ENCODE measurements at places on chromosomes 6 and 20.

DNA sequence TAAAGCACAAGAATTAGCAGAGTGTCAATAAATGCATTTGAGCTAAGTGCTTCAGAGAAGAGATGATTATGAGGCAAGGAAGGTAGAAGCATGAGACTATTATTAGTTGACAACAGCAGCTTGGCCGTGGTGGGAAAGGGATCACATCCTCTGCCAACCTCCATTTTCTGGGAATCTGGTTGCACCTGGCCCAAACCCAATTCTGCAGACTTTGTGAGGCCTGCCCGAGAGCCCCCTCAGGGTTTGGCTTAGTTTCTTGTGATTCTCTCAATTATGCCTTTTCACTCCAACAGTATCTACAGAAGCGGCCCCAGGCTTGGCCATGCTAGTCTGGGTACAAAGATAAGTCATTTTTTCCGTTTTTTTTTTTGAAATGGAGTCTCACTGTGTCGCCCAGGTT, 111.0 kb upstream of the B3GAT2 start:
- DNase-seq: no peak

DNA sequence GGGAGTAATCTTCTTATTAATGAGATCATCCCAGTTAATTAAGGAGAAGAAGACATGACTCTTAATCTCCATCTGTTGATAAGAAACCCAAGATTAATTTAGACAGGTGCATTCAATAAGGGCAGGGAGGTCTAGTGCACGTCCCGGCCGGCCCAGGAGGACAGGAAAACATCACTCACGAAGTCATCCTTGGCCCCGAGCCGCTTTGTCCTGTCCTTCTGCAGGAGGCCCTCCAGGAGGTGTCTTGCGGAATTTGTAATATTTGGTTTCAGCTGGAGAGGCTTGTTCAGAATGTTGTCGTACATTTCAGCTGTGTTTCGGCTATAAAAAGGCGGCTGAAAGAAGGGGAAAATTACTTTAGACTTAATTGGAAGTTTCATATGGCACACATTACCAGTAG, 118.4 kb upstream of the SLC2A12 start:
- no peak for DNase-seq

DNA sequence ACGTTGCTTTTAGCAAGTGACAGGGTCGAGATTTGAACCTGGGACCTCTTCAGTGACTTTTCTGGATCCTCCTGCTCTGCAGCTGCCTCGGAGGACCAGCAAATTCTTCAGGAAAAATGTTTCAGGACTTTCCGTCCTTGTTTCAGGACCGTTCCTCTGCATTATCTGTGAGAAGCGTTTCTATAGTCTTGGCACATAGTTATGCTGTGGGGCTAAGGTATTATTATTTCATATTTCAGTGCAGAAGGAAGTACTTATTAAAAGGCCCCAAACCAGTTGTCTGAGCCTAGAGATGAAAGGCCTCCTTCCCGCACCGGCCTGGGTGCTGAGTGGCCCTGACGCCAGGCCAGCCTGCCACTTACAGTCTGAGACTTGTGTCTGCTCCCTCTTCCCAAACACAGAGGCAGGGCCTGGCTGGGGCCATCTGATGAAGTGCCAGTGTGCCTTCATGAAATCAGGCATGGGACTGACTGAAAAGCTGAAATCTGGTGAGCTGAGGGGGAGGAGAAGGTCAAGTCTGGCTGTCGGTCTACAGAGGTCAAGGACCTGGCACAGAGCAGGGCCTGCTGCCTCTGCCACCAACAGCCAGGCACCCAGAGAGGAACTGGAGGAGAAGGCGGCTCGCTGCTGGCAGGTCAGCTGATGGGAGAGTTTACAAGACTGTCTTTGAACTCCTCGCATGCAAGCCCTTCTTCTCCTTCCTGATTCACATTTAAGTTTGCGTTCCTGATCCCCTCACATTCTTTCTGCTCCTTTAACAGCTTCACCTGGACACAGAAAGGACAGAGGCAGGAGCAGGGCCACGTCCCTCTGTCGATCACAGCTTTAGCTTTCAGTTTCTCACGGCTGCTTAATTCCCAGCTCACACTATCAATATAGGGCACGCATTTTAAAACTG, 8.9 kb upstream of the QKI start:
- DNase-seq: no peak

- no peak for DNase-seq
These were observed 28.9 kb downstream of the SLC17A5 start for GRCh38 chr6:73624896-73625295.

GRCh38 chr6:18920701-18921100, 533.6 kb downstream of the RNF144B start:
- no peak for DNase-seq

GRCh38 chr20:22339946-22340345, 244.4 kb downstream of the FOXA2 start:
- DNase-seq: no peak

DNA sequence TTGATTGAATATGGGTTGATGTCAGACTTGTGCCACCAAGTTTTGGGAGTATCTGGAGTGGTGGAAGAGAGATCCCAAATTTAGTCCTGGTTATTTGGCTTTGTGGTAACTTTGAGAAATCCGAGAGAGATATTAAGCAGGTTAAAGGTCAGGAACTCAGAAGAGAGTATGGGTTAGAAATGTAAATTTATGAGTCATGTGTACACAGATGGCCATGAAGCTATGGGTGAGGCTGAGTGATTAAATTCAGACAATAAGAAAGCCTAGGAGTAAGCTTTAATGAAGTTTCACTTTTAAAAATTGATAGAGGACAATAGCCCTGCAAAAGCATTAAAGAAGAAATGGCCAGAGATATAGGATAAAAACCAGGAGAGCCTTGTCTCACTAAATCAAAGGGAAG, 14.3 kb downstream of the RIMS1 start:
- DNase-seq: no peak

- no peak for DNase-seq
These were observed 1.8 kb upstream of the FBXO30 start for GRCh38 chr6:145816392-145816791.

DNA sequence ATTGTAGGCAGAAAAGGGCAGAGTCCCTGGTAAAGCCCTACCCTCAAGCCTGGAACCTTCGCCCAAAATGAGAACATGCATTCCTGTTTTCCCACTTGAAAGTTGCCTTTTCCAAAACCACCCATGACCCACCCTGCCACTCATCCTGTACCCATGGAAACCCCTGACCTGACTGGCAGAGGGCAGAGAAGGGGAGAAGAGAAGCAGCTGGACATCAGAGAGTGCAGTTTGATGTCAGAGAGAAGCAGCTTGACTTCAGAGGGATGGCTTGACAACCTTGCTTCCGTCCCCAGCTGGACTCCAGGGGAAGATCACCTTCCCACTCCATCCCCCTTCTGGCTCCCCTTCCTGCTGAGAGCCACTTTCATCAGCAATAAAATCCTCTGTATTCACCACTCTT, 123.6 kb upstream of the SHLD1 start:
- no peak for DNase-seq

GRCh38 chr6:22737331-22737730, 168.0 kb downstream of the HDGFL1 start:
- DNase-seq: no peak

DNA sequence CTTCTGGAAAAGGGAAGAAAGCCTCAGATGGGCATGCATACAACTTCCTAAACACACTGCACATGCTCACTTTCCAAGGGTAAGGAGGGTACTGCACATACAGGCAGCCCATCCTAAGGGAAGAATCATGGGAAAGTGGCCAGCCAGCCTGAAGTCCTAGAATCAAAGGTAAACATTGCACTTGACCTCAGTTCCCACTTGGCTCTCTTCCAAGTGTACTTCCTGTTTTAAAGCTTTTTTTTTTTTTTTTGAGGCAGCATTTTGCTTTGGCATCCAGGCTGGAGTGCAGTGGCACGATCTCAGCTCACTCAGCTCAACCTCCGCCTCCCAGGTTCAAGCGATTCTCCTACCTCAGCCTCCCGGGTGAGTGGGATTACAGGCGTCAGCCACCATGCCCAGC, 225.3 kb upstream of the EPHA7 start:
- no peak for DNase-seq

DNA sequence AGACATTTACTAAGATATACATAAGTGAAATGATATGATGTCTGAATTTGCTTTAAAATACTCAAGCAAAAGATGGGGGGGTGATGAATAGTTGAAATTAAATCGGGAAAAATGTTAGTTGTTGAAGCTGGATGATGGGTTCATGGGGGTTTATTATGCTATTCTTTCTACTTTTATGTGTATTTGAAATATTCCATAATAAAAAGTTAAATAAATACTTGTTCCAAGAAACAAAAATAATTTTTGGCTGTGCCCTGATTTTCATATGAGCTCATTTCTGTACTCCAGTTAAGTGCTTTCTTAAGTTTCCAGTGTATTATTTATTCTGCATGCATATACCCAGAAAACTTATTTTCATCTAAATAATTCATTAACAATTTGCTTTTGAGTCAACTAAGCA, 138.6 kb downstream of the AIG1 start:
- no peak for DNase-seq

GRCh38 chr20:8005575-8006366, 13.8 kb downstream of the TMX4 start:
- no peak for DNase-seq
